Stimulated activated CD8-positive, alpha-beta memory T cell treated with anti-CD3 and anti-CD28 coated beads, Interleukin-7, amount 100 ng/mL, for 4 hours (primary cell): ENCODE measurements at places on chromosomes 5 and 9.
A peak's percentile ranks its signal among the peaks of the same experiment; 100 is the strongest.

DNA sequence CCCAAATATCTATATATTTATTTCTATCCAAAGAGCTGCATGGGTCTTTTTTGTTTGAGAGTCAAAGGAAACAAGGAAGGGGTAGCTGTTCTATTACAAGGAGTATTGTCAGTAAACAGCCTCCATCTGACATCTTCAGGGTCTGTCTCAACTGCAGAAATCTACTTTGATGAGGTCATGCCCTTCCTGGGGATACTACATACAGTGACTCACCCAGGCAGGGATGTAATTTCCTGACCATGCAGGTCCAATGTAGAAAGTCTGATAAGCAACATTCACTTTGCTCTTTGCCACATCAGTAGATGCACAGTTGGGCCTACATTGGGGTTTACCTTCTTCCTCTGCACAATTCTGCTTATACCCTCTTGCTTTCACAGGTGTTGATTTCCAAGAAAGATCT lies 165.5 kb downstream of the TLR4 start:
- DNase-seq: no peak

- DNase-seq: no peak
Observed at GRCh38 chr9:115171921-115172388, 54.0 kb upstream of the TNC start.

- no peak for DNase-seq
Observed at GRCh38 chr5:117682416-117682815, 1107.8 kb upstream of the SEMA6A start.

DNA sequence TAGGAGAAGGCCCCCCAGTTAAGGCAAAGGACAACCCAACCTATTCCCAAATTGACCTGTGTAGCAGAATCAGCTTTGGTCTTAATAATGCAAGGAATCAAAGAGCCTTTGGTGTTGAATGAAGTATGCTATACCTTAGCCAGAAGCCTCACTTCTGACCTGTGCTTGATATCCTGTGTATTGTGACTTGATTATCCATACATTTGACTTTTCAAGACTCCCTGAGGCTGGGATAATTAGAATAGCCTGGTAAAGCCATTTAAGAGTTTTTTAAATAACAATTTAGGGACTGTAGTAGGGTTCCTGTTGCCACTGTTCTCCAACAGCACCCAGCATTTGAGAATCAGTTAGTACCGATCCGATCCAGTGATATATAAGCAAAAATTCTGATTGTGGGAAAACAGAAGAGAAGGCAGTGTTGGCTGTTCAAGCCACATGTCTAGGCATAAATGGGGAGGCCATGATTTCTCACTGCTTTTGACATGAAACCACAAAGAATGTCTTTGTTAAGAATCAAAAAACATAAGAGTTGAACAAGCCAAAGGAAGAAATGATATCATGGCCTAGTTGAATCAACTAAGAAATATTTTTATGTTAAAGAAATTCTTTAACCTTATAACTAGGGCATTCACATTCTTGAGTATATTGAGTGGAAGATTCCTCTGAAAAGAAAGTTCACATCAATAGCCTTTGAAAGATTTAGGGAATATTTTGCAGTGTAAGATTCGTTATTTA lies 98.9 kb downstream of the F2RL2 start:
- DNase-seq: no peak

DNA sequence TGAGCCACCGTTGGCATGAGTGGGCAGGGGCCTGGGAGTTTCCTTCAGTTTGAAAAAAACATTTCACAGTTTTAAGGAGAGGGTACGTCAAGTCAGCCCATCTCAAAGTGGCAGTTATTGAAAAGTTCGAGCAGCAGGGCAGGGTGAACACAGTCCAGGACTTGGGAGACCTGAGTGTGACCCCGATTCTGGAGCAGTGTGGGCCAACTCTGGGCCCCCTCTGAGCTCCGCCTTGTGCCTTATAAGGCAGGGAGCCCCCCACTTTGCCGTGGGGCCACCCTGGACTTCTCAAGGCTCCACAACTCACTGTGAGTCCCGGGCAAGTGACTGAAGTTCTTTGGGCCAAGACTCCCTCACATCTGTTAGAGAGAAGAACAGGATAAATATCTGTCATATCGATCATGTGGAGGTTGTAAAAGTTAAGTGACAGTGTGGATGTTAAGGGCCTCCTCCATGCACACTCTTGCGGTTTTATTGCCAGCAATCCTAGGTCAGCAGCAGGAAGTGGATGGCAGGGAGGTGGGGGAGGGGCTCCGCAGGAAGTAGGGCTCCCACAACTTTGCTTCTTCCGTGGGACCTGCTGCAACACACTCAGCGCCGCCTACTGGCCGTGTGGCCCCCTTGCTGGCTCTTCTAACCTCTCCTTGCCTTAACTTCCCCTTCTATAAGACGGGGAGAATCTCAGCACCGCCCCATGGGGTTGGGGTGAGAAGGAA lies 38.4 kb downstream of the HRH2 start:
- peak; percentile 51 for DNase-seq

GRCh38 chr5:44535621-44536020 lies 146.4 kb upstream of the FGF10 start:
- DNase-seq: no peak

DNA sequence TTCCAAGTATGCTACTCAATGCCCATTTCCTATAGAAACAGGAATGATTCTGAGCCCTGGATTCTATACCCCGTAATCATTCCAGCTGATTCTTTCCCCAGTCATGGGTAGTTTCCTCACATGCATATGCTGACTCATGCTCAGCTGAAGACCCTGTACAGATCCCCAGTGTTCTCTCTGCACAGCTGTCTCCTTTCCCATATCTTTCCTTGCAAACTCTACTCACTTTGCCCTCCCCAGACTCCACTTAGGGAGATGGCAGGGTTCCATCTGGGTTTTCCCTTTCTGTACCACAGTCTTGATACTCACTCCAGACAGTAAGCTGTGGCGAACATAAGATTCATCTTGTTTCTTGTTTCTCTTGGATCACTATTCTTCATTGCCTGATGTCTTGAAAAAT lies 357.6 kb downstream of the RAB3C start:
- DNase-seq: no peak

DNA sequence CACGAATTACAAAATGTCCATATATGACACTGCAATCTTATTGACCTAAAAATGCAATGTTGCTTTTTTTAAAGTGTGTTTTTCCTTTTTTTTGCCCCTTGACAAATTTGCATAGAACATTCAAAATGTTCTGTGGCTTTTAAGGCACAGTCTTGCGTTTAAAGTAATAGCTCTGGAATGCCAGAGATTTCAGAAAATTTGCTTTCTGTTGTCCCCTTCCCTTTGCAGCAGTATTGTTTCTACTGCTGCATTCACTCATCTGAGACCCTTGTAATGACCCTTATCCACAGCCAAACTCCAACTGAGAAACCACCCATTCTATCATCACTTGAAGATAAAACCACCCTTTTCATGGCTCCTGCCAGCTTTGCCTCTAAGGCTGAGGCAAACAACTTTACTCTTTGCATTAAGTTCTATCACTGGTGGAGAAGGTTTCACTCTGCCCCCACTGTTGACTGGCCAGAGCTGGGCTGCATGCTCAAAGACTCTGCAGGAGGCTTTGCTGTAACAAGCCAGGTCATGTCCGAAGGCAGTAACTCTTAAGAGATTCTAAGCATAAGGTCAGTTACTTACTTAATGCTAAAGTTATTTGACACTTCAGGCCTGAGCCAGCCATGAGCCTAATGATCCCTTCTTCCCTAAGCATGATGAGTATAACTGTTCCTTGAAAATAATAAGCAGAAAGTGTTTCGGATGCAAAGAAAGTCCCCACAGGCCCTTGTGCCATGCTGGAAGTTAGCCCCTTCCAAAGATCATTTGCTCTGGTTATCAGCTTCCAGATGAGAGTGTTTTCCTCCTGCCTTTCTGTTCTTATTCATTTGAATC lies 101.9 kb downstream of the CD180 start:
- no peak for DNase-seq

DNA sequence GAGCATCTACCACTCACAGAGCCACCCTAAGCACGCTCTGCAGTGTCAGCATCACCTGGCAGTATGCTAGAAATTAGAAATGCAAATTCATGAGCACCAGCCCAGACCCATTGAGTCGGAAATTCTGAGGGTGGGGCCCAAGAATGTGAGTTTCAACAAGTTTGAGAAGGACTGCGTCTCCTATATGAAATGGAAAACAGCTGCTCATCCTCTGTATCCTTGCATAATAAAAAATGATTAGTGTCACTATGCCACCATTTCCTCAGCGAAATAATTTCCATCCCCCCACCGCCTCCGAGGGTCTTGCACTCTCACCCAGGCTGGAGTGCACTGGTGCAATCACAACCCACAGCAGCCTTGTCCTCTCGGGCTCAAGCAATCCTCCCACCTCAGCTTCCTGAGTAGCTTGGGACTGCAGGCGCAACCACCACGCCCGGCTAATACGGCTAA lies 1.3 kb upstream of the IQGAP2 start:
- no peak for DNase-seq

- no peak for DNase-seq
Observed at GRCh38 chr5:87940775-87941174, 327.9 kb downstream of the TMEM161B start.

GRCh38 chr9:137461663-137462395 lies 2.7 kb upstream of the NSMF start:
- peak; percentile 67 for DNase-seq

- no peak for DNase-seq
Observed at GRCh38 chr5:106262395-106262794, 1408.3 kb downstream of the EFNA5 start.

- no peak for DNase-seq
Observed at GRCh38 chr5:37323607-37324006, 47.3 kb downstream of the NUP155 start.

DNA sequence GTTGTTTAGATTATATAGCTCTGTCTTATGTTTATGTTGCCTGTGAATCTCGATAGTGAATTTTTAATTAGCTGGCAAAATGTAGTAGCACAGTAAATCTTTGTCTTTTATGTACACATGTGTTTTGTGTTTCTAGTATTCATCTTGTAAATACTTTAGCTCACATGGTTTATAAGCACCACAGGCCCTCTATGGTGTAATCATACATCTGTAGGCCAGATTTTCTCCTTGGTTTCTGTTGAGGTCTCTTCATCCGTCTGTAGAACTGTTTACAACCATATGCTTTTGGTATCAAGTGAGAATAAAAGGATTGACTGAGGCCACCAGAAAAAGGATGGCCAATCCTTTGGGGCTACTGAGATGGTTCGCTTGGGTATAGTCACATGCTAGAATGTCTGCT lies 45.0 kb downstream of the PRR16 start:
- DNase-seq: no peak

- DNase-seq: no peak
Observed at GRCh38 chr9:137056739-137057415, 3.0 kb upstream of the ENTPD2 start.

GRCh38 chr5:78429332-78429980 lies 69.0 kb downstream of the SCAMP1 start:
- DNase-seq: no peak

DNA sequence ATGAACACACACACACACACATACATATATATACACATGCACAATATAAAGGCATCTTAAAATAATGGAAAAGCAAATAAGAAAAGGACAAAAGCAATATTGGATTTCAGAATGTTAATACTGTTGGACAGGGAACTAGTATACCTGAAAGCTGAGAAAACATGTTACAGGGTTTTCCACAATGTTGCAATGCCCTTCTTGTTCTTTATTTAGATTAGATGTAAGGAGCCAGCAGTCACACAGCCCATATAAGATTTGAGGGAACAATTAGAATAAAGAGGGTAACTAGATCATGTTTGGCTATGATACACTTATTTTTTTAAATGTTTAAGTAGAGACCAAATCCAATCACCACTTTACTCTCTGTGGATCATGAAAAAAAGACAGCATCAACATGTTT lies 61.7 kb downstream of the SH3TC2 start:
- no peak for DNase-seq

- no peak for DNase-seq
Observed at GRCh38 chr5:149265597-149265996, 6.1 kb upstream of the AFAP1L1 start.

- no peak for DNase-seq
Observed at GRCh38 chr5:118043531-118043930, 944.8 kb downstream of the DTWD2 start.

- DNase-seq: no peak
Observed at GRCh38 chr5:108801301-108801700, 53.6 kb downstream of the FER start.

GRCh38 chr5:79582186-79582585 lies 30.1 kb upstream of the TENT2 start:
- DNase-seq: no peak

GRCh38 chr9:126564128-126564527 lies 49.6 kb upstream of the LMX1B start:
- no peak for DNase-seq

- no peak for DNase-seq
Observed at GRCh38 chr9:105993116-105993854, 298.9 kb downstream of the TMEM38B start.

DNA sequence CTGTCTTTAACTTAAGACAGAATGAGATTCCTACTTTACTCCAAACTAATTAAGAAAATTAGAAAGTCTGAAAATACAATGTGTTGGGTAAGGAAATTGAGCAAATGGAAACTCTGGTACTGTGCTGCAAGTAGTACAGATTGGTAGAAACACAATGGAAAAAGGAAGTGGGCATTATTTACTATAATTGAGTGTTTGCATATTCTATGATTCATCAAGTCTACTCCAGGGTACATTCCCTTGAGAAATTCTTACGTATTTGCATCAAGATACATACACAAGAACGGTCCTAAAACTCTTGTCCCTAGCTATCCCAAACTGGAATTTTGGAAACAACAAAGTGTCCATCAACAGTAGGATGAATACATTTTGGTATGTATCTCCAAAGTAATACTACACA lies 123.5 kb upstream of the TARS1 start:
- no peak for DNase-seq

DNA sequence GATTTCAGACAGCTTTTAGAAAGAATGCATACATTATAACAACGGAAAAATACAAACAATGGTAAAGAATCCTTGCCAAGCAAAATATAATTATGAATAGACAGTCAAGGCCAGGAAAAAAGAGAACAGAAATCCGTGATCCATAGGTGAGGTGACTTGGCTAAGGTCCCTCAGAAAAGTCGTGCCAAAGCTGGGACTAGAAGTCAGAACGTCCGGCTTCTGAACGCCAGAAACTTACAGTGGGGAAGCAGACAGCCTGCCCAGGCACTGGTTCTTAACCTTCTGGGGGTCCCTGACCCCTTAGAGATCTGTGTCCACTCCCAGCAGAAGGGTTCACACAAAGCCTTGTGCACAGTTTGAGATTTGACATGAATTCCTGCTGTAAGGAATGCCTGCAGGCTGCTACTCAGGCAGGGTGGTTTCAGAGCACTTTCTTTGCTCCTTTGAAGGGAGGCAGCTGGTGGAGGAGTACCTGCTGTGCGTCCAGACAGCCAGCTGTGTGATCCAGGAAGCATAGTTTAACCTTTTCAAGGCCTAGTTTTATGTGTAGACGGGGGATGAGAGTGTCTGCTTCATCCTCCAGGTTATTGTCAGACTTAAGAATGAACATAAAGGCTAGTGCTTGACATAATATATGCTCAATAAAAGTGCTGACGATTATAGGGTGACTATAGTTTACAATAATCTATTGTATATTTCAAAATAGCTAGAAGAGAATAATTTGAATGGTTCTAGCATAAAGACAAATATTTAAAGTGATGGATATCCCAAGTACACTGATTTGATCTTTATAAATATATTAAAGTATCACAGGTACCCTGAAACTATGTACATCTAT lies 852 bp downstream of the ARHGEF37 start:
- no peak for DNase-seq
